Cerebellar cortex (tissue), 1 donor: ENCODE measurements at places on chromosomes 4 and X.

DNA sequence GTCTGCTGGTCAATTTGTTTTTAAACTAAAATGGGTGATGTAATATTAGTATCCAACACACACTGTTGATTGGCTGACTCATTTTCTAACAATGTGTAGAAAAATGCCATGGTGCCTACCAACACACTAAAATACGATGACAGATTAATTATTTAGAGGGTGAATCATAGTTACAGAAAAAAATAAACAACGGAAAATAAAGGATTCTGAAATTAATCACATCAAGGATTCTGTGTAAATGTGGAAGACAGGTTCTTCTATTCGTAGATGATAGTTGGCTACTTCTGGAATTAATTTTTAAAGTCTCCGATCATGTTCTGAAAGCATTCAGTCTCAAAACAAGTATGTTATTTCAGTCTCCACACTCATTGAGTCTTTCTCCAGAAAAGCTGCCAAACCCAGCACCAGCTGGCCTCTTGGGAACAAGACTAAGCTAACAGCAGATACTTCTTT, 8.2 kb upstream of the IQCM start:
- DNase-seq: no peak

DNA sequence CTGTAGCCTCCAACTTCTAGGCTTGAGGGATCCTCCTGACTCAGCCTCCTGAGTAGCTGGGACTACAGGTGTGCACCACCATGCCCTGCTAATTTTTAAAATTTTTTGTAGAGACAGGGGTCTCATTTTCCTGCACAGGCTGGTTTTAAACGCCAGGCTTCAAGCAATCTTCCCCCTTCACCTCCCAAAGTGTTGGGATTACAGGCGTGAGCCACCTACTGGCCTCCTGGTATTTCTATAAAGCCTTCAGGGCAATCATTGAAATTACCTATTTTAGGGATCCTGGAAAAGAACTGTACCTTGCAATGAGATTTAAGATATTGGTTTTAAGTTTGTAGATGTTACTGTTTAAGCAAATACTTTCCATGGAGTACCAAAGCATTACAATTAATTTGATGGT, 13.5 kb upstream of the PLS3 start:
- DNase-seq: no peak

DNA sequence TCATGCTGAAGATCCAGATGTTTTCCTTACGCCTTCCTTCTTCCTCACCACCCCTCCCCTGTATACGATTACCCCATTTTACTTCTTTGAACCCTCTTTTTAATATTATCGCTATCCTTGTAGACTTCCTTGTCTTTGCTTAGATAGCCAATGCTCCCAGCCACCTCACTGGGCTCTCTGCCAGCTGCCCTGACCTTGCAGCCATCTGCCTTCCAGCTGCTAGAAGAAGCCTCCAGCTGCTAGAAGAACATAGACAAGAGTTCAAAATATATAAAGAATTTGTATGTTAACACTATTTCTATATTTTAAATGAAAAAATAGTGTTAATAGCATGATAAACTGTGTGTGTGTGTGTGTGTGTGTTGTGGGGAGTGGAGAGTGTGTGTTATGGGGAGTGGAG, 374.7 kb downstream of the ANKRD50 start:
- no peak for DNase-seq

- no peak for DNase-seq
These were observed 65.0 kb upstream of the IL15 start for GRCh38 chr4:141571362-141571761.

GRCh38 chr4:31741326-31741725, 1021.2 kb downstream of the PCDH7 start:
- no peak for DNase-seq

DNA sequence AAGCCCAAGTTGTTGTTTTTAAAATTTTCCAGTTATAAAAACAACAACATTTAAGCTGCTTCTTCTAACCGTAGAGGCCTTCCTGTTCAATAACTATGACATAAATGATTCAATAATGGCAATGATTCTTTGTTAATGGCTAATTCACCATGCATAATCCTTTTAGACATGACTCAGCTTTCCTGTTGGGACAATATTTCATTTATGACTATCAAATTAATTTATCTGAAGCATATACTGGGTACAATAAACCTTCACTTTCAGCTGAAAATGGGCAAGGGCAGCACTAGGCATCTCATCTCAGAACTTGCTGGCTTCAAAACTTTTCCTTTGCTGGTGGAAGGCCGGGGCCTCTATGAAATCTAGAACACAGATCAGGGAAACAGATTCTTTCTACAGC, 38.9 kb downstream of the TBC1D9 start:
- DNase-seq: no peak

- DNase-seq: no peak
These were observed 1038.3 kb upstream of the SLIT2 start for GRCh38 chr4:19213388-19213787.

DNA sequence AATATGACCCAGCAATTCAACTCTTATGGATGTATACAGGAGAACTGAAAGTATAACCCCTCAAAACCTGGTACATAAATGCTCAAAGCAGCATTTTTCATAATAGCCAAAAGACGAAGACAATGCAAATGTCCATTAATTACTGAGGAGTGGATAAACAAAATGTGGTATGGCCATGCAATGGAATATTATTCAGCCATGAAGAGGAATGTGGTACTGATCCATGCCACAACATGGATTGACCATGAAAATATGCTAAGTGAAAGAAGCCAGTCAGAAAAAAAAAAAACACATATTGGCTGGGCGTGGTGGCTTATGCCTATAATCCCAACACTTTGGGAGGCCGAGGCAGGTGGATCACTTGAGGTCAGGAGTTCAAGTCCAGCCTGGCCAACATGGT, 74.5 kb upstream of the PLS3 start:
- no peak for DNase-seq

GRCh38 chr4:113990886-113991285, 11.4 kb upstream of the ARSJ start:
- no peak for DNase-seq

DNA sequence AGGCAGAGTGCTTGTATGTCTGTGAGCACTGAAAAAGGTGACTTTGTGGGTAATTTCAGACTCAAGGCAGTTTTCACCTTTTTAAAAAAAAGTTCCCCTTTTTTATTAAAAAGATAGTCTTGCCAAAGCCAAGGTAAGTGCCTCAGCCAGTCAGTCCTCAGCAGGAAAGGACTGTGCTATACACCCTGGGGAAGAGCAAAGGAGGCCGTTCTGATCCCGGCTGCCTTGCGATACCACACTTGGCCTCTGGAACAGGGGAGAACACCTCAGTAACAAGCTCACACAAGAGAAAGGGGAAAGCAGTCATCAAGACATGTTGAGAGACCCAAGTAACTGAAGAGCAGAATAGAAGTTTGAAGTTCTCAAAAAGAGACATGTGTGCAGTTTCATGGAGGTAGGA, 541.7 kb downstream of the BCOR start:
- no peak for DNase-seq

GRCh38 chrX:18833071-18833731, 125.8 kb downstream of the PPEF1 start:
- DNase-seq: peak; percentile 47
